Stimulated activated CD8-positive, alpha-beta memory T cell treated with anti-CD3 and anti-CD28 coated beads, Interleukin-4, amount 100 ng/mL, for 1 hour (primary cell): ENCODE measurements at places on chromosomes 4 and X.

DNA sequence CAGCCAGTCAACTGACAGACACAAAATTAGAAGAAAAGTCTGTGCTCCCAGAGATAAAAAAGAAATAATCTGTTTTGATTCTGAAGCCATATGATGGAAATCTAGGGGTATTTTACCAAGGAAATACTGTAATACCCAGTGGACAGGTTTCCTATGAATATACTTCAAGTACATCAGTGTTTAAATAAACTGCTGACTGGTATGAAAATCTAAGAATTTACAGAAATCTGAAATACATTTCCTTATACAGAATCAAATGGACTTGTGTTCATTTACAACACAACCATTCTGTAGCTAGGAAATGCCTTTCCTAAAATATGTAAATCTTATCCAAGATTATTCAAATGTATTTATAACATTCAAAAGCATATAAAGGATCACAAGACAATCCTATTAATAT lies 13.4 kb downstream of the YTHDC1 start:
- DNase-seq = no peak

- no peak for DNase-seq
These were observed 358.7 kb upstream of the EMCN start for GRCh38 chr4:100876546-100876945.

GRCh38 chr4:37998226-37998625 lies 38.0 kb downstream of the PTTG2 start:
- DNase-seq = no peak

GRCh38 chrX:110406822-110407221 lies 48.2 kb downstream of the RTL9 start:
- DNase-seq = no peak

DNA sequence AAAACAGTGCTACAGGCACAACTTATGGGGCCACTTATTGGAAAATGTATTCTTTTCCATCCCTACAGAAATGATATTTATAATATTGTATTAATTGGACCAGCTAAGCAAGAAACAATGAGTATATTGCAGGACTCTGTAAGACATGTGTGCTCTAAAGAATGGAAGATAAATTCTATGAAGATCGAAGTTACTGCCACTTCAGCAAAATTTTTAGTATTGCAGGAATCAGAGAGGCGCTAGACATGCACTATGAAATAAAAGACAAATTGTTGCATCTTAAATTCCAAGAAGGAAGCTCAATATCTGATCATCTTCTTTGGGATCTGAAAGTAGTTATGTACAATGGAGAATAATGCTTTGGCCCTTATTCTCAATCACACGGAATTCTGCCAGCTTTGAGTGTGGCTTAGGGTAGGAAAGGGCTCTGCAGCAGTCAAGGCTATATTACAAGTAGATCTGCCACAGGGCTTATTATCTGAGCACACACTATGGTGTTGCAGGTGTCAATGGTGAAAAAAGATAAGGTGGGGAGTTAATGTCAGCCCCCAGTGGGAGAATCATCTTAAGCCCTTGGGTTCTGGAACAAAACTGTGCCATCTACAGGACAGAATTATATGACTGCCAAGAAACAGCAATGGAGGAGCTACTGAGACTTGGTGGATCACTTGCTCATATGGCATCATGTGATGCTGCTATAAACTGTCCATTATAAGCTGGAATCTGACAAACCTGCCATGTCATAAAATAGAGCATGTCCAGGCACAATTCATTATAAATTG lies 334.0 kb upstream of the NDST3 start:
- DNase-seq = no peak
